Ecto neural progenitor cell (in vitro differentiated cells): ENCODE measurements at places on chromosomes 1 and 21.

DNA sequence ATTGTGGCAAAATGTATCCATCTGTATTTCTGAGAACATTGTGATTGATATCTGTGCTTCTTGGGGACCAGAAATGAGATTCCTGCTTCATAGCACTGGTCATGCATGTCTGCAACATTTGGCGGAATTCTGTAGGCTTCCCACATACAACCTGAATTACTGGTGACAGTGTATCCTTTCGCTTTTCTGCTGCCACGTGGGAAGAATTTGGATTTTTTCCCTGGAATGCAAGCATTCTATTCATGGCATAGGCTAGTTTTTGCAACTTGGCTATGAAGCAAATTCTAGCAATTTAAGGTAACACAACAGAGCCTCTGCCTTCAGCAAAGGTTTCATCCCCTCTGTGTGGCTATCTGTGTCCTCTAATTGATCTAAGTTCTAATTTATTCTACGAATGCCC, 85.9 kb downstream of the BCAR3 start:
- DNase-seq, result no peak

DNA sequence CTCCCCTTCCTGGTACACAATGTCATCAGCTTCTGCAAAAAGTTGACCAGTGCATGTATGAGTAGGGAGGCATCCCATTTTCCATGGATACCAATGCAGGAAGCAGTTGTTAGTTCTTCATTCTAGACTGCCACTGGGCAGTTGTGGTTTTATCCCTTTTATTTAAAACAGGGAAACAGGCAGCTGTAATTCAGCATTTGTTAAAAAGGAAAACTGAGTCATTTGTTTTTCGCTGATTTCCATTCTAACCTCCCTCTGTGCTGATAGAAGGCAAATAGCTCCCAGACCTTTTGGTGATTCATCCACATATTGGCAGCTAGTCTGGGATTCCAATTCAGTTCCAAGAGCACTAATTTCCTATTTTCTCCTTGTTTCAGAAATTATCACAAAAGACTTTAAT, 21.1 kb upstream of the ABCA4 start:
- DNase-seq, result no peak

DNA sequence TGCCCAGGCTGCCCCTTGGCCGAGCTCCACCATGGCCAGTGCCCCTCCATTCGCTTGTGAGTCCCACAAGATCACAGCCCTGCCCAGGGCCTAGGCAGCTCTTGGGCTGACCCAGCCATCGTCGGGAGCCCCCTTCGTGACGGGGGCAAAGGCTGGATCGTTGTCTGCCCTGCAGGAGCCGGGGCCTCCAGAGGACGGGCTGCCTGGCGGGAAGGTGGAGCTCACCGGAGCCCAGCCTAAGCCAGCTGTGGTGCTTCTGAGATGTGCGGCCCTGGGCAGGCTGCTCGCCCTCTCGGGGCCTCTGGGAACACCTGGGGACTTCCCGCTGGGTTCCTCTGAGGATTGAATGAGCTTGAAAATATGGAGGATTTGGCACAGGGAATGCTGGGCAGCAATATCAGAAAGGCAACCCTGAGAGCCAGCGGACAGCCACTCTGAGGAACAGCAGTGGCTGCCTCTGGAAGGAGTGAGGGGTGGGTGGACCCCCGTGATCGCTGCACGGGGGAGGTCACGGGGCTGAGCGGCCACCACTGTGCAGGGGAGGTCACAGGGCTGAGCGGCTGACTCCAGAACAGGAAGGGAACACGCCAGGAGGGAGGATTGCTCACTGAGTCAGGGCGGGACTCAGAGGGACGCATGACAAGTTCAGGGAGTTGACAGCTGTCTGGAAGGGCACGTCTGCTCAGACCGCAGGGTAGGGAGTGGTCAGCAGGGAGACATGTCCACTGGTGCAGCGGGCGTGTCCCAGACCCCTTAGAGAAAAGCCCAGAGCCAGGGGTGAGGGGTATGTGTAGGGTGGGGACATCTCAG, 19.3 kb downstream of the TP73 start:
- no peak for DNase-seq

GRCh38 chr1:17594690-17595601, 55.4 kb downstream of the ARHGEF10L start:
- DNase-seq, result no peak

DNA sequence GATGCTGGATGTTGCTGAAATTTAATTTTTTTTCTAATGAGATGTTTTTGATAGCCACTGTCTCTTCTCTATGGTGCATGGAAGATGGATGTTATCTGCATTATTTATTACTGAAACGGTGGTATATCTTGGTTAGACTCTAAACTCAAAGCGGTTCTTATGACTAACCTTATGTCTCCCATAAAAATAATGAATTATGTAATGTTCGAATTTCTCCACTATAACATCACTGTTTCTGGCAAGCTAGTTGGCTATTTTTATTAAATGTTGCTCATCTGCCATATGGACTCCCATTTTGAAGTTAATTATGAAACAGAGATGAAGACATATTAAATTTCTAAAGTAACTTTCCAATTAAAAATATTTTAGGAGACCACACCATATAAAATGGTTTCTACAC, 808.6 kb upstream of the ADGRL4 start:
- DNase-seq, result no peak

DNA sequence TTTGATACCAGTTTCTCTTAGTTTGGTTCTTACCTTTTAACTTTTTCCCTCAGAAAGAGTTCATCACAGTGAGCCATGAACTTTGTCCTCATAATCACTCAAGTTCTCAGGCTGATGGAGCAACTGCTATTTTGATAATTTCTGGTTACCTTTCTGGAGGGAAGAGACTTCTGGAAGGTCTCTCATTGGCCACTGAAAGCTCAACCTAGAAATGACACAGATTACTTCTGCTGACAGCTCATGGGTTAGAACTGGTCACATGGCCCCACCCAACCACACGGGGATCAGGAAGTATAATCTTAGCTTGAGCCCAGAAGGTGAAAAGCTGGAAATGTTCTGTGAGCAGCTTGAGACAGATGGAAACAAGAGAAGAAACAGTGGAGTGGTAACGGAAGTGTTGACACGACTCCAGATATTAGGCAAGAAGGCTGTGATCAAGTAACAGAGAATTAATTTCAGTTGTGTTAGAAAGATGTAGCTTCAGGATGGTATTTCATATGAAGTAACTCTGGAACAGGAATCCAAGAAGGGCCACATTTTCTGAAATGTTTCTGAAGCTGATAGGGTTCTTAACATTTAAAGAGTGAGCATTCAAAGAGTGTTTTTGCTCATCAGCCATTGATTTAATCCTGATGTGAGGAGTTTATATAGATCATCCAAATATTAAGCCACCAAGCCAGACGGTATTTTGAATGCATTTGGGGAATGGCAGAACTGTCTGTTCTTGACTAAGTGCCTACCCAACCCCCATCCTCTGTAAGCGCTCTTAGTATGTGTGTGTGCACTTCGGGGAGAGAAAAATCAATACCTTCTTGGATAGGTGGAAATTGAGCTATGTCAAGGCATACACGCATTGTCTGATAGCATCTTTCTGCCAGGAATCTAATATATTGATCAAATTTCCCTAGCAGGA, 21.9 kb upstream of the XPR1 start:
- no peak for DNase-seq

DNA sequence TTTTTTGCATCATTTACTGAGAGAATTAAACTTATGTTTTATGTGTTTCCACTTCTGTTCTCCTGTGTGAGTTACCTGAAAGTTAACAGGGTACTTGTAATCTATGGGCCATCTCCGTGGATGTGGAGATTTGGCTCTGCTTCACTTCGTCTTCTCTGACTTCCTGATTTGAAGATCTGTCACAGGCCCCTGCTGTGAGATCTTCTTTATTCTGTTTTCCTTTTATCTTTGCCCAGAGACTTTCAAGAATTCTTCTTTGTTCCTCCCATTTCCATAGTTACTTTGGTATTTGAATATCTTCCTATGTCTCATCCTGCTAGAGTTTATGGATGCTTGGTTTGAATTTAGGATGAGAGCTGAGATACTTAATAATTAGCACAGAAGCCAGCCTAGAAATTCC, 35.4 kb upstream of the PKN2 start:
- no peak for DNase-seq

DNA sequence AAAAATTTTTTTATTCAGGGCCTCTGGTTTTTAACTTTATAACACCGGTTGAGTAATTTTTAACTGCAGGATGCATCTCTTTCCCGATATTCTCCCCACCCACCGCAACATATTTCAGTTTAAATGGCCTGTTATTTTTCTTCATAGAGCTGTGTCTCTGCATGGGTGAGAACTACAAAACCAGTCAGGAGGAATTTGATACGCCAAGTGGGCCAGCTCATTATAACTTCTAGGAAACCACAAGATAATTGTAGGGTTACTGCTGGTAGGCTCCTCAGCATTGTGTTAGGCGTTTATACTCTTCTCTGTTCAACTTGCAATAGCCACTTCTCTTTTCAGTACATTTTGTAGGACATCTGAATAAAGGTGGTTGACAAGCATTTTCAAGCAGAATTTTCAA, 169.7 kb downstream of the PBX1 start:
- no peak for DNase-seq

DNA sequence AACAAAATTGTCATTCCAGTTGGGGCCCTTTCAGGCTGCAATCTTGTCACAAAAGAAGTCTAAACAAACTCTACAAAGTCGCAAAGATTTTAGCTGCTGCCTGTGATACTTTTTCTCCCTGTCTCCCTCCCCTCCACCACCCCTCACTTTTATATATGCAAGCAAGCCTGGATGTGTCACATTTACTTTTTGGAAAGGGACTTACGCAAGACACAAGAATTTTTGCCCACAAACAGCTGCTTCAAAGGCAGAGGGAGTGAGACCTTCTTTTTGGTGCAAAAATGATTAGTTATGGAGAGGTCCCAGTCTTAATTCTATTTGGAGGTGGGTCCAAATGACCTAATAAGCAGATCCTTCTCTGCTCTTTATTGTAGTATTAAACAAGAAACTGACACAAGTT, 22.9 kb upstream of the RALGPS2 start:
- DNase-seq, result no peak

GRCh38 chr1:154767315-154768240, 102.5 kb downstream of the KCNN3 start:
- no peak for DNase-seq

GRCh38 chr1:185869590-185869989, 135.4 kb downstream of the HMCN1 start:
- DNase-seq, result no peak

- DNase-seq, result no peak
Observed at GRCh38 chr1:66925558-66925910, 744 bp downstream of the MIER1 start.

DNA sequence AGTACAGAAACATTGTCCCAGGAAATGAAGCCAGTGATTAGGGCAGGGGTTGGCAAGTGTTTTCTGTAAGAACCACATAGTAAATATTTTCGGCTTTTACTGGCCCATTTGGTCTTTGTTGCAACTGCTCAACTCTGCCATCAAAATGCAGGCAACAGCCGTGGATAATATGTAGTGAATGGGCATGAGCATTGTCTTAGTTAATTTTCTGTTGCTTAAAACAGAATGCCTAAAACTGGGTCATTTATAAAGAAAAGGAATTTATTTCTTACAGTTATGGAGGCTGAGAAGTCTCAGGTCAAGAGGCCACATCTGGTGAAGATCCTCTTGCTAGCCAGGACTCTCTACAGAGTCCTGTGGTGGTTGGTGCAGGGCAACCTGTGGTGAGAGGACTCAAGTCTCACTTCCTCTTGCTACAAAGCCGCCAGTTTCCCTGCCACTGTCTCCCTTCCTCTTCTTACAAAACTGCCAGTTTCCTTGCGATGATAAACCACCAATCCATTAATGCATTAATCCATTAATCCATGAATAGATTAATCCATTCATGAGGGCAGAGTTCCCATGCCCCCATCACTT, 166.4 kb downstream of the PSMG1 start:
- no peak for DNase-seq

GRCh38 chr1:211756471-211757020, 74.0 kb downstream of the LPGAT1 start:
- DNase-seq, result no peak

DNA sequence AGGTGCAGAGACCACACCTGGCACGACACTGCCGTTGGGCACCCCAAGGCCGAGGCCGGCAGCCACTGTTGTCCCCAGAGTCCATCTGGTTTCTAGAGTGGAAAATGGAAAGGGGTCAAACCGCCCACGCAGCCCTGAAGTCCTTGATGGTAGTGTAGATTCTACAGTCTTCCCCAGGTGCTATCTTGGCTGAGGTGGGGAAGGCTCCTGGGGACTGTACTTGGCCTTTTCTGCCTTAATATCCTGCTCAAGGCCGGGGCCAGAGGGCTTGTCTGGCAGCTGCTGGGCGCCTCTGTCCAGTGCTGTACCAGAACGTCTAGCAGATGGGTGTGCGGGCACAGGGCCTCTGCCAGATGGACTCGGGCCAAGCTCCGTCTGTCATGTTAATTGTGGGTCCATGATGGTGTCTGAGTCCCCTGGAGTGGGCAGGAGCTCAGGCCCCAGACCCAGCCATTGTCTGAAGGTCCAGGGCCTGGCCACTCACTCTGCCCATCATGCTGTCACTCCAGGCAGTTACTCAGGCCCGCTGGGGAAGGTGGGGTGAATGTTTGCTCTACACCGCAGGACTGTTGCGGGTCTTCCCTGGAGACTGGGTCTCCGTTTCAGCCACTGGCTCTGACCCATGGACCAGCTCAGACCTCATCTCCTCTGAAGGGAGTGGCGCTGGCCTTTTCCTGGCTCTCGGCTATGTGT, 161.9 kb upstream of the COL6A1 start:
- peak; percentile 44 for DNase-seq

- peak; percentile 42 for DNase-seq
Observed at GRCh38 chr1:24154215-24154614, 11.3 kb upstream of the IL22RA1 start.
